ENCODE measurements at places on chromosomes 6 and 20. TPM values are rescaled to one million over a fixed set of nuclear protein-coding genes. Genes with fewer than 3 reads are reported as not detected.

- DNase-seq = no peak
Measured at GRCh38 chr6:72987301-72987700, 238.0 kb downstream of the KHDC1L start.

The EMILIN3 gene
- total RNA-seq = not detected

DNA sequence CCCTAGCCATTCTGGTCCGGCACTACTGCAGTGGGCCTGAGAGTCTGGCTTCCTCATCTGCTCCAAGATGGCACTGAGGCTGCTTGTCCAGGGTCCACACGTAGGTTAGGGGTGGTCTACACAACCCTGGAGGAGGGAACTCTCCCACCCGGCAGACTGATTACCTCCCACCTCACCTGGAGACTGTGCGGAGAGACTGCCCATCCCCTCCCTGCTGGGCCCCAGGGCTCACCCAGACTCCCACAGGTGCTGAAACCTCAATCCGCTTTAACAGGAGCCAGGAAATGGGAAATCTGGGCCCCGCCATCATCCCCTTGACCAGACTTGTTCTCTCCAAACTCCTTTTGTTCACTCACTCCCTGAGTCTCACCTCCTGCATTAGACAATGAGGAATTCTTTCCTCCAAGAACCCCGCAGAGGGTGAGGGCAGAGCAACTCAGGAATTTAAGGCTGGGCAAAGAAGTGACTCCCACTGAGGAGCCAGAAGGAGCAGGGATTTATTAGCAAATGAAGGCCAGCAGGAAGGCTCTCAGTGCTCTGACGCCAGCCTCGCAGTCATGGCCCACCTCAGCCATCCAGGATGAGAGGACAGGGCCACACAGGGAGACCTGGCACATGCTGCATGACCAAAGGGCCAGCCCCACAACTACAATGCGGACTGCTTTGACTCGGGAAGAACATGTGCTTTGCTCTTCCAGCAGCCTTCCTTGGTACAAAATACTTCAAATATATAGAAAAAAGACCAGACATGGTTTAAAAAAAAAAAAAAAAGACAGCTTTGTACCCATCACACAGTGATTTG, 53.0 kb downstream of the CDK5RAP1 start:
- DNase-seq = peak; percentile 19

GRCh38 chr20:46735436-46735835, 26.0 kb downstream of the SLC2A10 start:
- no peak for DNase-seq

The CLPSL2 gene
- not detected for total RNA-seq

- no peak for DNase-seq
Measured at GRCh38 chr6:38755207-38755606, 40.1 kb downstream of the DNAH8 start.

DNA sequence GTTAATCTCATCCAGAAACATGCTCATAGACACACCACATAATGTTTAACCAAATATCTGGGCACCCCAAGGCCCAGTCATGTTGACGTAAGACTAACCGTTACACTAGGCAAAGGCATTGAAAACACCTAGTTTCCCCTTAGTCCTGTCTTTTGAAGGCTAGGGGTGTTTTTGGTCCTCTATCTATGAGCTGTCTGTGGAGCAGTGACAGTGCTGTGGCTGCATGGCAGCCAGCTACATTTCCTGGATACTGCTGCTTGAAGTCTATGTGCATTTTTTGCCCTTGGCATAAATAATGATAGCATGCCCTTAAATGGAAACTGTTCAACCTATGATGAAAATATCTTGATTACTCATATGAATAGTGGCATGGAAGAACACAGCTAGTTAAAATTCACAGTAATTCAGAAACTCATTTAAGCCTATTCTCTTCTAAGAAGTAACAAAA, 18.6 kb downstream of the FARS2 start:
- DNase-seq = no peak

The ELOVL2 gene
- not detected for total RNA-seq

The FBXO5 gene
- total RNA-seq = 3.1 TPM

The SH3BGRL2 gene
- total RNA-seq = 69.2 TPM

The BPI gene
- not detected for total RNA-seq

The POPDC3 gene
- not detected for total RNA-seq

DNA sequence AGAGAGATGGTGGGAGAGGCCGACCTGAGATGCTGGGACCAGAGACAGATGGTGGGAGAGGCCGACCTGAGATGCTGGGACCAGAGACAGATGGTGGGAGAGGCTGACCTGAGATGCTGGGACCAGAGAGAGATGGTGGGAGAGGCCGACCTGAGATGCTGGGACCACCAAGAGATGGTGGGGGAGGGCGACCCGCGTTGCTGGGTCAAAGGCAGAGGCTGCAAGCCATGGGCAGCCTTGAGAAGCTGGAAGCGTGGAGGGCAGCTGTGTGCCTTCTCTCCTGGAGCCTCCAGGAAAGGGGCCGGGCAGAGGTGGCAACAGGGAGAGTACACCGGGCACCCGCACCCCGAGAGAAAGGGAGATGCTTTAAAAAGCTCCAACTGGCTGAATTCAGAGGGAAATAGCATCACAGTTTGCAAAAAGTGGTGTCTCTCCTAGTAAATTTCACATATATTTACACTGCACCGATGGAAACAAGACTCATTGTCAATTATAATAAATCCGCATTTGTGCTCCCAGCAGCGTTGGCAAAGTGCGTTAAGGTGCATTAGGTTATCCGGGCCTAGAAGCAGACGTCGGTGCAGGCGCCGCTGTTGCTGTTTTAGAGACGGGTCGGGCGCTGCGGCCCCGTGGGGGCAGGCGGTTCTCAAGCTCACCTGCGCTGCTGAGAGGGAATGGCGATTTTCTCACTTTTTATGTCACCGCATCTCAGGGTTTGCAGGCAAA, 132.4 kb downstream of the DLL1 start:
- peak; percentile 15 for DNase-seq

The CGAS gene
- total RNA-seq = 8.3 TPM

DNA sequence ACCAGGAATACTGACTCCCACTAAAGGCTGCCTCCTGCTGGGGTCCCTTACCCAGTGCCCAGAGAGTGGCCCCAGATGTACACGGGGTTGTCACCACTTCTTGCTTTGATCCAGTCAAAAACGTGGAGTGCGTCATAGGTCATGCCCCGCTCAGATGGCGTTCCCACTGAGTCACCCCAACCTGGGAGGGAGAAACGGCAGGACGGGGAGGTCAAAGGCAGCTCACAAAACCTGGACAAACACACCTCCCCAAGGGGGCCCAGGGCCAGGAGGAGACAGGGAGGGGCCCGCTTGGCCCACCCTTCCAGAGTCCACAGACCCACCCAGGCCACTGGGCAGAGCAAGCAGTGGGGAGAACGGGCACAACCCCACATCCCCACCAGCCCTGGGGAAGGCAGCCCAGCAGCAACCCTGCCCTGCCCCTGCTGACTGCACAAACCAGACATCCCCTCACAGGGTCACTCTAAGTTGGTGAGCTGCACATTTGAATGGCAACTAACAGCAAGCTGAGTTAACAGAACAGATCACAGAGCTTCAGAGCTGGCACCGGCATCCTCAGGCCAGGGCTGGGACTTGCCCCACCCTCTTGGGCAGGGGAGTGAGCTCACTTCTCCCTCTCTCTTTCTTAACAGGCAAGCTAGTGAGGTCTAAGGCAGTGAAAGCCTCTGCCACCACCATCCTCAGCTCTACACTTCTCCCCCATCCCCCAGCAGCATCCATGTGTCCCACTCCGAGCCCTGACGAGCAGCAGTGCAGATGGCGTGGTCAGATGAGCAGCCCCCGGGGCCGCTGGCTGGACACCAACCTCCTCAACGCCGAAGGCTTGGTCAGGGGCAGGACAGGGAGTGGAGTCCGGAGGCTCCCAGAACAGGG, 61.7 kb downstream of the PYGB start:
- peak; percentile 85 for DNase-seq

- peak; percentile 28 for DNase-seq
Measured at GRCh38 chr20:35009665-35010328, 54.1 kb downstream of the MYH7B start.

- DNase-seq = peak; percentile 11
Measured at GRCh38 chr20:25052255-25053194, 5.4 kb downstream of the ACSS1 start.

DNA sequence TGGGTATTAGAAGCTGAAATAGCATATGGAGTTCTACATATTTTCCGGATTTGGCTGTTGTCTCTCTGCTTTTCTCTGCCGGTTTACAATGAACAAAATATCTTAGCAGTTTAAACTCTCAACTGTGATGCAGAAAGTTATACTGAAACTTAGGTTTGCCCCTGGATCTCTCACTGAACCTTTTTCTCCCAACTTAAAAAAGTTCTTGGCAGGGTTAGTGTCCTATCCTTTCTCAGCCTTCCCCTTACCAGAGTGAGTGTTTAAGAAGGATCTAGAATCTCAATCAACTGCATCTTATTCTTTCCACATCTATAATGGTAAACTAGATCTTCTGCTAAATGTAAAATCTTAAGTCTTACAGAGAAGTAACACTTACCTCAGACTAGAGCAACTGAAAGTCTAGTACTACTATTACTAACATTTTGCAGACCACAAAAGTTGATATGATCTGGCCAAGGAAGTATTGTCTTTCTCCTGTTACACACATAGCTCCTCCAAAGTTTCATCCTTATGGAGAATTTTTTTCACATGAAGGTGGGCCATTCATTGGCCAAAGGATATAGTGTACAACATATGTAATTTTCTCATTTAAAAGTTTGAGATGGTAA, 392.3 kb upstream of the RUNX2 start:
- DNase-seq = no peak

DNA sequence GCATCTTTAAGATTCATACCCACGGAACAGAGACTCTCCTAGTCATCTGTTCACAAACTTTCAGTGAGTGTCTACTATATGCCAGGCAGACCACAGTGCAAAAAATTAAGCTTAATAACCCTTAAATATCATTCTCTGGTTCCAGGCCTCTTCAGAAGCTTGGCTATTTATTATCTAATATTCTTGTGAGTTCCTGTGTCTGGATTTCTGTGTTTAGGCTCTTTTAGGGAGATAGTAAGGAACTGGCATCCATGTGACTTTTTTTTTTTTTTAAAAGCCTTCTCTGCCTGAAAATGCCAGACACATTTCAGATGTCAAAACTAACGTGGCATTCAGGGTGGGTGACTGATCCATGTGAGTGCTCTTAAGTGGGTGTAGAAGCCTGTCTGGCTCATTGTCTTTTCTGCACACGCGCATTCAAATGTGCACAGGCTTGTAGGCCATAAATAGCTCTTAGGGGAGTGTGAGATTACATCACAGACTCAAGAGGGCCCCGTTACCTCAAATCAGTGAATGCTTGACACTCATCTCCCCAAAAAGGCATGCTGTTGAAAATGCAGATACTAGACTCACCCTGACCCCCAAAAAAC, 141.9 kb downstream of the GMPR start:
- no peak for DNase-seq

DNA sequence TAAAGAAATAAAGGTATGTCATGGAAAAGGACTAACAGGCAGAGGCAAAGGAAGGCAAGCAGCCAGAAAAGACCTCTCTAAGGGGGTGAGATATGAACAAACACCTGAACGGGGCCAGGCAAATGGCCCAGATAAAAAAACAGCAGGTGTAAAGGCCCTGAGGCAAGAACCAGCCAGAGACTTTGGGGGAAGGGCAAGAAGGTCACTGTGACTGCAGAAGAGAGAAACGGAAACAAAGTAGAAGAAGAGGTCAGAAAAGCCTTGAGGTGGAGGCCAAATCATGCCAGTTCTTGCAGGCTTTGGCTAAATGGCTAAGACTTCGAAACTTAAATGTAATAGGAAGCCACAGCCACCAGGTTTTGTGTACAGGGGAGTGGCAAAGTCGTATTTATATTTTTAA, 30.8 kb downstream of the KIF16B start:
- no peak for DNase-seq

The ALDH8A1 gene
- 0.40 TPM for total RNA-seq

The FILIP1 gene
- total RNA-seq = 7.4 TPM

The NPEPL1 gene
- total RNA-seq = 52.5 TPM

GRCh38 chr20:57320358-57320757, 9.2 kb upstream of the SPO11 start:
- no peak for DNase-seq

GRCh38 chr6:149766156-149766769, 16.7 kb downstream of the PCMT1 start:
- DNase-seq = peak; percentile 34

The NKAIN4 gene
- total RNA-seq = not detected

The CRNKL1 gene
- total RNA-seq = 25.9 TPM

- DNase-seq = no peak
Measured at GRCh38 chr6:92139601-92140000, 1279.8 kb downstream of the EPHA7 start.

DNA sequence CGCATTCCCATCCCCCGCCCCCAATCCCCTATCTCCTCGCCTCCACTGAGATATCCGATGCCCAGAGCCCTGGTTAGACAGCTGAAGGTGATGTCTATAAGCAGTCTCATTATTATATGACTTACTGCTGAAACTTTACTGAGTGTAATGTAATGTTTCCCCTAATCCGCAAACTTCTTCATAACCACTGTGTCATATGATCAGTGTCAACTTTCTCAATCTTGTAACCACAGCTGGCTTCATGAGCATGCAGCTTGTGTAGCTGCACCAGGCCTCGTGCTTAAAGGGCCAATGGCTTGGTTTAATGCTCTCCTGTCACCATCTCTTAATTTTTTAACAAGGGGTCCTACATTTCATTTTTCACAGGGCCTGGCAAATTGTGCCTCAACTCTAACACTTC, 8.1 kb downstream of the ASIP start:
- DNase-seq = no peak

GRCh38 chr20:56411759-56412472, at the start of gene CASS4:
Gene CASS4 (plus strand): TSS chr20:56412260. CDS start chr20:56412459, 199 bp downstream.
- DNase-seq = no peak

The FAM83C gene
- total RNA-seq = not detected

DNA sequence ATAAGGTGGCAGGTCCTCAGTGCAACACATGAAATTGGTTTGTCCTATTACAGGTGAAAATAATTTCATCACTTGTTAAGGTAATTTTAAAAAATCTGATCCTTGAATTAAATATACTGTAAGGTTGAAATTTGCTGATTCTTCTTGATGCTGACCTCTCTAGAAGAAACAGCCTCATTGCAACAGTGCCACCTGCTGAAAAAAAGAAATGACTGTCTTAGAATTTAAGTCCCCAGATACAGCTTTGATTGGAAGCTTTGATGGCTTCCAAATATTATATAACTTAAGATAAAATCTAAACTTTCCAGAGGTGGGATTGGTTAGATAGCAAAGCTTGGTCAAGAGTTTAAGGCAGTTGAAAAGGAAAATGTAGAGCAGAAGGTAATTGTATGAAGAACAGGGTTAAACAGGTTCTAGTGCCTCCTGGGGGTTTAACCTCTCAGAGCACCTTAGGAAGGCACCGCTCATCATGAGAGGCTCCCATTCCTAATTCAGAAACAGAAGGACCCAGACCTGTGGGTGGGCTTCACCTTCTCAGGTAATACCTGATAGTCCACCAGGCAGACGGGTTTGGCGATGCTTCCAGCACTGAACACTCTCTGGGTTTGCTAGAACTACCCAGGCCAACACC, 401.0 kb downstream of the PAX1 start:
- DNase-seq = no peak

The OLIG3 gene
- total RNA-seq = not detected

DNA sequence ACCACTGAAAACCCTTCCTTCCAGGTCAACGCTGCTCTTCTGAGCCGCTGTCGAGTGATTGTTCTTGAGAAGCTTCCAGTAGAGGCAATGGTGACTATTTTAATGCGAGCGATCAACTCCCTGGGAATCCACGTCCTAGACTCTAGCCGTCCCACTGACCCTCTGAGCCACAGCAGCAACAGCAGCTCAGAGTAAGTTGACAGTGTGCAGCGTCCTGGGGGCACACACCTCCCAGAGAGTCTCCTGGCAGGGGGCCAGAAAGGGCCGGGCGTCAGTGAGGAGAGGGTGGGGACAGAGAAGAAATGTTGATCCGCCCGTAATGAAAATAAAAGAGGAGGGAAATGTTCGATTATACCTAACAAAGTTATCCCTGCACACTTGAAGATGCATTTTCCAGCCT, 5.0 kb downstream of the WRNIP1 start:
- no peak for DNase-seq

Measured in Peyer's patch (tissue), 4 donors.